ENCODE measurements at places on chromosomes 12 and 14.

DNA sequence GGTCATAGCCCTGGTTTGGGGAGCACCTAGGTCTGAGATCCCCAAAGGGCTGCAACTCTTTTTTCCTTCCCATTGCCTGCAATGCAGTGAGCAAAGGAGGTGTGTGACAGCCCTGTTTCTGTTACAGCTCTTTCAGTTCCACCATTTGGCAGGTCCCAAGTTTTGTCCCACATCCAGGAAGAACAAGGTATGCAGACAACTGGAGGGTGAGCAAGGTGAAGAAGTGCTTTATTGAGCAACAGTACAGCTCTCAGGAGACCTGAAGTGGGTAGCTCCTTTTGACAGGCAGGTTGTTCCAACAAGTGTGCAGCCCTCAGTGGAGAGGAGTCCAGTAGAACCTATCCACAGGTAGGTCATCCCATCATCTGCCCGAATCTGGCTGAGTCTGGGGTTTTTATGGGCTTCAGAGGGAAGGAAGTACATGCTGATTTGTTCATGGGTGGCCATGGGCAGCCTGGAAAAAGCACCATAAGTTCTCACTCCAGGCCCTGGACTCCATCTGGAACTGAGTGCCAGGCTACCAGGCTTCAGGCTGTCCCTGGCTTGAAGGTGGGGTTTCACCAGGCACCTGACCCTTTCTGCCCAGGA is 62.8 kb upstream of the NAV3 start:
- no peak for DNase-seq

- DNase-seq: no peak
These were observed 59.8 kb upstream of the CISTR start for GRCh38 chr12:53811606-53812005.

GRCh38 chr12:24121911-24122310 is 172.4 kb upstream of the SOX5 start:
- no peak for DNase-seq

GRCh38 chr14:24986206-24986893 is 63.6 kb downstream of the STXBP6 start:
- DNase-seq: no peak

- DNase-seq: peak; percentile 98
These were observed at the start of gene TDG for GRCh38 chr12:103965590-103966504. TSS of gene TDG (plus strand) at chr12:103965872. CDS start at chr12:103966038, 166 bp downstream.

GRCh38 chr14:50615552-50615951 is 52.6 kb downstream of the SAV1 start:
- no peak for DNase-seq

- DNase-seq: no peak
These were observed 90.0 kb upstream of the SLC38A4 start for GRCh38 chr12:46915836-46916235.

GRCh38 chr14:53786045-53786444 is 170.6 kb downstream of the BMP4 start:
- no peak for DNase-seq

DNA sequence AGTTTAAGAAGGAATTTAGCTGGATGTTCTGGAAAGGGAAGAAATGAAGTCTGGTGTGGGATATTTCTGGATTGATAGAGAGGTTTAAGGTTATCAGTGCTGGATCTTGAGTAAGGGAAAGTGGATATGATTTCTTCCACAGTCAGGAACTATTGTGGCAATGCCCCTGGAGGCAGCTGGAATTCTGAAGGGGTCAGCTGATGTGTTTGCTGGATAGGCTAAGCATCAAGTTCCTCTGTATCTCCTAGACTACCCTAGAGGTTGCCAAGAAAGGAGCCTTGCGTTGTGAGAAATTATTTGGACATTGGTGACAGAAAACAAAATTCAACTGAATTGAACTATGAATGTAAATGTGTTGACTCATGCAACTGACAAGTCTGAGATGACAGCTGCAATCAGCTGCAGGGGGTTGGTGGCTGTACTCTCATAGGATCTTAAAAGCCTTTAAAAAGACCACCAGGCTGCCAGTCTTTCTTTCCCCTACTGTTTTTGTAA is 244.4 kb downstream of the ATXN7L3B start:
- DNase-seq: no peak

DNA sequence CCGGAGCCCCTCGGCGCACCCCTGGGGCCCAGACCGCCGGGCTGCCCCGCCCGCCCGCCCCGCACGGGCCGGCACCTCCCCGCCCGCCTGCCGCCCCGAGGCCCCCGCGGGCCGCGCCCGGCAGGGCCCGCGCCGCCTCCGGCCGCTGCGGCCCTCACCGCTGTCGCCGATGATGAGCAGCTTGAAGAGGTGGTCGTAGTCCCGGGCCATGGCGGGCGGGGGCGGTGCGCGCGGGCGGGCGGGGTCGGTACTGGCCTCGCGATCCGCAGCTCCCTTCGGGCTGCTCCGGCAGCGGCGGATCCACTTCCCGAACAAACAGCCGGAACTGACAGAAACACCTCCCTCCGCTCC is at the start of gene RAB35:
TSS of gene RAB35 (minus strand) at position 313 of the 351 bp plus-strand sequence. CDS start at position 210, 103 bp downstream.
- no peak for DNase-seq

GRCh38 chr12:64532734-64533351 is 77.5 kb upstream of the RASSF3 start:
- DNase-seq: no peak

GRCh38 chr12:111505601-111506036 is 93.5 kb downstream of the ATXN2 start:
- no peak for DNase-seq

DNA sequence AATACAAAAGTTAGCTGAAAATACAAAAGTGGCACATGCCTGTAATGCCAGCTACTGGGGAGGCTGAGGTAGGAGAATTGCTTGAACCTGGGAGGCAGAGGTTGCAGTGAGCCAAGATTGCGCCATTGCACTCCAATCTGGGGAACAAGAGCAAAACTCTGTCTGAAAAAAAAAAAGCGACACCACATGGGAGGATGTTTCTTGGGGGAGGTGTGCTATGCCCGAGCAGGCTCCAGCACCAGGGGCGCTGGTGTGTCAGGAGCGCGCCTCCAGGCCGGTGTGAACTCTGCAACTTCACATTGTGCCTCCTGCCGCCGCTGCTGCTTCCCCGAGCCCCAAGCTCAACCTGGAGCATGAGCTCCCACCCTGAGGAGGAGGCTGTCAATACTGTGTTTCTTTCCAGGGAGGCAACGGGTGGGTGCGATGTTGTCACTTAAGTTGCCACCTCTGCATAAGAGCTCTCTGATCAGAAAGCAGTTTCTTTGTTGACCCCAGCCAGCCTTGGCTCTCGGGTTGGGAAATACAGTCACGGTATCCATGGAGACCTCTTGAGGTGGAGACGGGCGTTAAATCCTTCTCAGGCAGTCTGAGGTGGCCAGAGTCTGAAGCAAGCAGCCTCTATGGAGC is 18.9 kb downstream of the DEGS2 start:
- no peak for DNase-seq

DNA sequence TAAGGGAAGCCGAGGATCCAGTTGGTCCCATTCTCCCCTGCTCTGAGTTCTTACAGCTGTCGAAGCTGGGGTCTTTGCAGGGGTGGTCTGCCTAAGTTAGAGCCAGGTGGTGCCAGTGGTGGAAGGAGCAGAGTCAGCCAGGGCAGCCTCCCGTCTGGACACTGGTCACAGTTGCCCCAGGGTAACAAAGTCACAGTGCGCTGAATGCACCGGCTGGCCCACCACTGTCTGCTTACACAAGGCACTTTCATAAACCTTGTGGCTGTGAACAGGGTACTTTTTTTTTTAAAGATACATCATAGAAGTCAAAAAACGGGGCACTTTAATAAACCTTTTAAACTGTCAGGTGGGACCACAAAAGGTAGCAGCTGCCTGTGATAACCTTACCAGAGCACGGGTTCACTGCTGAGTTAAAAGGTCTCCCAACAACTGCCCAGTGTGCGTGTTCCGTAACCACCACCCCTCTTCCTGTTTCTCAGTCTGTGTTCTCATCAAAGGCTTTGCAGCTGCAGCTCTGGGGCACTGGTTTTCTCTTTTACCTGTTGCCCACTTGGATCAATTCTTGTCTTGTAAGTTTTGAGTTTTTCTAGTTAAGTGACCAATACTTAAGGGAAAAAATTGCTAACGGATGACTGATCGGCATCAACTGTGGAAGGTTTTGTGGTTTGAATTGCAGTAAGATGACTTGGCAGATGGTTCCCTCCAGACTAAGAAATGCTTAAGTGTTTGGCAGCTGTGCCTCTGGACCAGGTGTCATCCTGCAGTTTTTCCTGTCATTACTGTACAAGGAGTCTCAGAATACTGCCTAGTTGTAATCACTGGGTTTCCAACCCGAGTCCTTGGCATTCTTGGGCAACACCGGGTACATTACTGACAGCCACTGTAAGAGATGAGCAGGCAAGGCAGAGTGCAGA is 55.9 kb downstream of the DYNC1H1 start:
- no peak for DNase-seq

DNA sequence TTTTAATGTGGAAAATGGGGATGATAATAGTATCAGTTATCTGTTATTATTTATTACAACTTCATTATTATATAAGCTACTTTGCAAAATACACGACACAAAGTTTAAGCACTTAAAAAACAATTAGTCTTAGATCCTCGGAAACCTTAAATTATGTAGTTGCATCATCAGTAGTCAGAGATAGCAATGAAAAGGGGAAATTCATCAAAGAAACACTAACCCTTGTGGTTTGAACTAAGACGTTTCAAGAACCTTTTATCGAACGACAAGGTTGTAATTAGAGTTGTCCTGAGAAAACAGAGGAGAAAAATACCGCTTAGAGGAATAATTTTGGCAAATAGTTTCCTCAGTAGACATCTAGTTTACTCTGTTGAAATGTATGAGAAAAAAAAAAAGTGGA is 198.5 kb downstream of the PTPRO start:
- no peak for DNase-seq

- DNase-seq: no peak
These were observed 453.7 kb downstream of the VRK1 start for GRCh38 chr14:97250931-97251330.

DNA sequence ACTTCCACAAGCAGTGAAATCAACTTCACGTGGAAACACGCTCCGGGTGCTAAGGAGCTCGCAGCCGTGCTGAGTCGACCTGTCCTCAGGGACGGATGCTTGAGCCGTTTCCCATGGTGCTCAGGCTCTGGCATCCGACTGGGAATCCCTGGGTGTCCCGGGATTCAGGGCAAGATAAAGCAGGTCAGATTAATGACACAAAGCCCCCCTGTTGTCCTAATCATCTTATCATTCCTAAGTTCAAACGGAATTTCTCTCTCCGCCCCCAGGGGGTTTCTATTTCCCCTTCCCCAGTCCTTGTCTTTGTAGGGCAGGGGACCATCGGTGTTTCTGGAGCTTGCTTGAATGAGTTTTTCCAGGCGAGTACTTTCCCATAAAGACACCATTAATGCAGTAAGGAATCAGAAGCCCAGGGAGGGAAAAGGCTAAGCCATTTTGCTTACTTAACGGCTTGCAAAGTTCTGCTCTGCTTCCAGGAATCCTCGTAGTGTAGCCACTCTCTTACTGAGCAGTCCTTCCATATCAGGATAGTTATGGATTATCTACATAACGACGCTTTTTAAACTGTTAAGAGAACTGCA is 116.5 kb downstream of the TMEM132C start:
- DNase-seq: no peak

DNA sequence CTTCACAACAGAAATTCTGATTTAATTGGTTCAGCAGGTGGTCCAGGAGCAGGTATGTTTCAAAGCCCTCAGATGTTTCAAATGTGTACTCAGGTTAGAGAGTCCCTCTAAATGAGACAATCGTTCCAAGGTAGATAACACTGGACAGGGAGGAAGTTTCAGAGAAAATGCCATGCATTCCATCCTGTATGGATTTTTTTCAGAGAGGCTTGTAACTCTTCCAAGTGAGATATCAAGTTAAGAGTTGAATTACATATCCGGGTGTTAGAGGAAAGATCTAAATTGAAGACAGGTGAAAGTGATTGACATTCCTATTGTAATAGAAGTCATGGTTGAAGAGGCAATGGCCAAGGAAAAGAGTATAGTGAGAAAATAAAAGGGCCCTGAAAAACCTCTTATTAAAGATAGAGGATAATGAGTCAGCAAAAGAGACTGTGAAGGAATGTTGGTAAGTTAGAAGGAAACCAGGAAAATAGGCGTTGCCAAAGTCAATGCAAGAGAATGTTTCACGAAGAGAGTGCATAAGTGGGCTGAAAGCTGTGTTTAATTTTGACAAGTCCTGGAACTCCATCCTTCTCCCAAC is 105.8 kb downstream of the BMP4 start:
- DNase-seq: no peak

DNA sequence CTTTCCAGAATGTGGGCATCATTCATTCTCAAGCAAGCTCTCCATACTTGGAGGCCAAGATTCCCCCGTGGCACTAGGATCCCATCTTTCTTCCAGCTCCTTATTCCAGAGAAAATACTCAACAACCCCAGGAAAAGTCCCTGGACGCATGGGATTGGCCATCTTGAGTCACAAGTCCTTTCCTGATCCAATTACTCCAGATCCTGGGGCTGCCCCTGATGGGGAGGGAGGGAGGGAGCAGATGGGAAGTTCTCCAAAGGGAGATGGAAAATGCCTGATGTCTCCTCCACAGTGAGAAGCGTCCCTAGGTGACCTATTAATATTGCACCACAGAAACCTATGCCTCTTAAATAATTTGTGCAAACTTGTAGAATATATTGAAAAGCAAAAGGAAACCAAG is 12.4 kb upstream of the KCNK13 start:
- DNase-seq: no peak

- DNase-seq: no peak
These were observed 2.9 kb downstream of the SLC24A4 start for GRCh38 chr14:92325835-92326234.

- DNase-seq: no peak
These were observed 3.3 kb downstream of the OR10AD1 start for GRCh38 chr12:48199774-48200221.

- no peak for DNase-seq
These were observed 121.3 kb downstream of the SLC25A21 start for GRCh38 chr14:37051153-37051552.

DNA sequence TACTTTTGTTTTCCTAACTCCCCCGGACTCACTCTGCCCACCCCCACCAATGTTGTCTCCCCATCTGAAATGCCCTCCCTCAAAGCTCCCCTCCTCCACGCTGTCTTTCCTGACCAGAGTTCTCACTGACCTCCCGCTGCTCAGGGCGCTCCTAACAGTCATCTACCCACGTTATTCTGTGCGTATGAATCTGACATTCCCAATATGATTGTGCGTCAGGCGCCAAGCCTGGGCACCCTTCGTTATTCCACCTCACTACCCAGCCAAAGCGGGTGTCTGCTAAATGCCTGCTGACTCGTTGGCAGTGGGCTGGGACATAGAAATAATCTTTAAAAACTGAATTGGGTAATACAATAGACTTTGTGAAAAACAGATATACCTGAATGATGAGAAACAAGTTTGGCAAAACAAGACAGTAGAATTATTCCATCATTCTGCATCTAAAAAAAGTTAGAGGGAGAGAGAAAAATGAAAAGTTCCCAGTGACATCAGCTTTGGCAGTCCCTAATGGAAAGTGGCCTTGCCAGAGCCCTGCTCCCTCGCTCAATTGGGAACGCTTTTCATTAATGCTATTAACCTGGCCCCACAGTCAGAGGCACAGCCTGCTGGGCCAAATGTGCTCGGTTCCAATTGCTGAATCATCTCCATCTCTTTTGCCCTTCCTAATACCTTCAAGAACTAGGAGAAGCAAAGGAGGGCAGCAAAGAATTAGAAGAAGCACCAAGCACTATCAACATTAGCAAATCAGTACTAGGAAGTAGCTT is 74.0 kb upstream of the PLXNC1 start:
- DNase-seq: peak; percentile 95

GRCh38 chr14:56121816-56122215 is 3.6 kb downstream of the PELI2 start:
- DNase-seq: no peak

Measured in NCI-H446 treated with DMSO at 0.1 percent for 48 hours (cell line).